ENCODE measurements at places on chromosomes 12 and 14.

GRCh38 chr12:93638095-93638494 is 39.1 kb upstream of the CRADD start:
- no peak for DNase-seq

DNA sequence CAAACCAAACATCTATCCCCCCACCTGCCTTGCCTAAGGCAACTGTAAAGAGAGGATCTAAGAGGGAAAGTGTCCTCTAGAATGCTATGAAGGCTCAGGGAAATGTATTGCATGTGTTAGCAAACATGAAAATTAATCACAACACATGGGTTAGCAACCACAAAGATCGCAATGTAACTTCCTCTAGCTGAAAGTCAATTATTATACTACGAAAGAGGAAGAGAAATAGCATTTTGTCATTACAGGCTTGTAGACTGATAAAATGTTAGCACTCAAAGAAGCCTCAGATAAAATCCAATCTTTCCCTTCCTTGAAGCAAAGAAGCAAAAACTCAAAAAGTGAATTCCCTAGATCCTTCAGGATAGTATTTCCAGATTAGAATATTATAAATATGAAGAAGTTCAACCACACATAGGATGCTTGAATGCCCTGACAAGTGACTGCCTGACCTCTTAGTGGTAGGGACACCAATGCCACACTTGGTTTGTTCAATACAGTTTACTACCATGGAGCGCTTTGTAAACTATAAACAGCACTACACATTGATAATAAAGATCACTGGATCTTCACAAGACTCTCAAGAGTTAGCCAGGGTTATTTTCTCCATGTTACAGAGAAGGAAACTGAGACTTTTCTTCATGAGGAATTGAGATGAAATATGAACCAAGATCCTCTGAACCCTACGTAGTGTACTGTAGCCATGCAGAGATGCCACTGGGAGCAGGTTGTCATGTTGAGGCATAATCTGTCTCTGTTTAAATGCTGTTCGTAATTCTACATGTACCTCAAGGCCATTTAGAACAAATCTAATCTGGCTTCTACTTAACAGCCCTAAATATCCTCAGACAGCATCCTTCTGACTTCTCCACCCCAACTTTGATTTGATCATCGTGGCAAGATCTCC is 100.7 kb downstream of the ITPR2 start:
- DNase-seq: no peak

DNA sequence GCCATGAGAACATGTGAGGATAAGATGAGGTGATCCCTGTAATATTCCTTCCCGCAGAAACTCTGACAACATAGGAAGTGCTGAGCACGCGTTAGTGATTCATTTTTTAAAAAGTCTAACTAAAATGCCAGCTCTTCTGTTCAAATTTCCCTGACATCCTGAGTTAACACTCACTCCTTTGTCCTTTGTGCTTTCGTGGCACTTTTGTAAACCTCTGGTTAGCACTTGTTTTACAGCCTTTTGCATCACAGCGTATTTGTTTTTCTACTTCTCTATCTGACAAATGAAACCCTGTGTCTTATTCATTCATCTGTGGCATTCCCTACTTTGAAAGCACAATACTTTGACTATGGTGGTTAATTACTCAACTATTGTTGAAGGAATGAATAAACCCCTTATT is 313.6 kb downstream of the NUAK1 start:
- no peak for DNase-seq

DNA sequence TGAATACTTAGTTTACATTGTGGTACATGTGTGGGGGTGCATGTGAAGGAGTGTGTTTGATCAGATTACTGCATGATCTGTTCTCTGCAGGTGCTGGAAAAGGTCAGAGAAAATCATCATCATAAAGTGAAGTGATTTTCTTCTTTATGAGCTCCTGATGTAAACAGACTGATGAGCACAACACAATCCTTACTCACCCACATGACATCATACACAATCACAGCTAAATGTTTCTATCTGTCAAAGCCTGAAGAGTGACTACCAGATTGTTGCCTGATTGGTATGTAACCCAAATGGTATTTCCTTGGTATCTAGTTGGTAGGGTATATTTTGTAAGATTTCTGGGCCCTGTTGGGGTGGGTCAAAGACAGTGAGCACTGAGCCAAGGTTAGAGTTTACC is 270.8 kb downstream of the FOXG1 start:
- DNase-seq: no peak

GRCh38 chr12:89756585-89757398 is 48.2 kb upstream of the ATP2B1 start:
- no peak for DNase-seq

DNA sequence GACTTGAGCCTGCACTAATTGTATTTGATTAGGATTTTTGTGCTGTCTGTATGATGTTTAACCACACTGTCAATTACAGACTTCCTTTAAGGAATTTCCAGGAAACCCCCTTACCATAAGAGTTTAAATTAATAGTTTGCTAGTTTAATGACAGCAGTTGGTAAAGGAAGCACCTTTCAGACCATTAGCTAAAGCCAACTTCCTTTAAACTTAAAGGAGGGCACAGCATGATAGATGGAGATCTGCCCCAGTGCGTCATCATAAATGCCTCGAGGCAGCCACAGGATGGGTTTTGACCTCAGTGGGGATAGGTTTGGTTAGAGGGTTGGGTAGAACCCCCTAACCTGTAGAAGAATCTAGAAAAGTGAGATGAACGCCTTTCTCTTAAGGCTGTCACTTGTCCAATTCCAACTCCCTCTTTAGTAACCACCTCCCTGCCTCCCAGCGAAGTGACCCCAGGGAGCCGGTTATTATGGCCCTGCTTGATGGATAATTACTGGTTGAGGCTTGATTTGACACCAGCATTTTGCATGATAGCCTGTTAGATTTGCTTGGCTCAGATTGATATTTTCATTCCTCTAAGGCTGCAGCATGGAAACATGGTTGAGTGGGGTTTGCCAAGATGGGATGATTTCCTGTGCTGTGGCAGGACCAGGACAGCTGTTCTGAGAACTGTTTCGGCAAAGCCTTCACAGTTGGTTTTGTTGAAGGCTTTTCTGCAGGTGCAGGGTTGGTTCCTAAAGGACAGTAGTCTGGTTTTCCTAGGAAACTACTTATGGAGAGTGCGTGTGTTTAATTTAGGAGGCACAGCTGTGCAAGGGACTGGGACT is 62.7 kb downstream of the CHST11 start:
- peak; percentile 69 for DNase-seq

DNA sequence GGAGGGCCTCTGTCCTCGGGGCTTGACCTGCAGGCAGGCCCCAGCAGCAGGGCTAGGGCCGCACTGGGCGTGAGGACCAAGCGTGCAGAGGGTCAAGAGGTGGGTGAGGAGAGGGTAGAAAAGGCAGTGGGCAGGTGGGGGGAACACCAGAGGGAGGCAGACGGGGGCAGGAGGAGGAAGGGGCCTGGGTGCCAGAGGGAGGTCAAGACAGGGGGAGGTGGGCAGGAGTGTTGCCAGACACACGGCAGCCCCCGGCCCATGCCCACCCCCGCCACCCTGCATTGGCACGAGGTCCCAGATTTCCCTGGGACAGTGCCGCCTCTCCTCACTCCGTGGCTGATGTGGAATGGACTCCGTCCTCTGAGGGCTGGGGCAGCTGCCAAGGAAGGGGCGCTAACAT is 8.2 kb downstream of the TMEM121 start:
- no peak for DNase-seq

DNA sequence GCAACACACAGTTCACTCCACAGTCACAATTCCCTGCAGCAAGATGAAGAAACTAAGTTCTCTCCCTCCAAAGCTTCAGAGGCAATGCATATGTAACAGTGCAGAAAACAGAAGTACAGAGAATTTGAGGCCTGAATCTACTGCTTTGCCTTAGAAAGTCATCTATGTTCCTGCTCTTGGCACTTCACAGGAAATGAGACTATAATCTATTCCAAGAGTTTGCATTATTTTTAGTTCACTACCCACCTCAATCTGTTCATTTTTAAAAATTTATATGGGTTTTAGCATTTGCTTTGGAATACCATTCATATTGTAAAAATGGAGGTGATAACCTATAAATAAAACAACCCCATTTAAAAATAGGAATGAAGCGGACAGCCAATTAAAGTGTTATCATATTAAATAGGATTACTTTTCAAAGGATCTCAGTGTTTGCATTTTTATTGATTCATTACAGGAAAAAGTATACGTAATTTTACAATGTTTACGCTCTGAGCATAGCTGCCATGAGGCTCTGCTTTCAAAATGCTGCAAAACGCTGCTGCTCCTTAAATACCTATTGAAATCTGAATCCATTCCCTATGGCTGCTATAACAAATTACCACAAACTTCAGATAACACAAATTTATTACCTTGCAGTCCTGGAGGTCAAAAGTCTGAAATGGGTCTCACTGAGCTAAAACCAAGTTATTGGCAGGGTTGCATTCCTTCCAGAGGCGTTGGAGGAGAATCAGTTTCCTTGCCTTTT is 60.0 kb downstream of the ARMH4 start:
- no peak for DNase-seq

GRCh38 chr14:97380539-97380941 is 583.4 kb downstream of the VRK1 start:
- peak; percentile 31 for DNase-seq

- no peak for DNase-seq
Observed at GRCh38 chr14:29529418-29529817, 398.2 kb downstream of the PRKD1 start.

- no peak for DNase-seq
Observed at GRCh38 chr14:21037156-21037555, 2.5 kb upstream of the RNASE13 start.

DNA sequence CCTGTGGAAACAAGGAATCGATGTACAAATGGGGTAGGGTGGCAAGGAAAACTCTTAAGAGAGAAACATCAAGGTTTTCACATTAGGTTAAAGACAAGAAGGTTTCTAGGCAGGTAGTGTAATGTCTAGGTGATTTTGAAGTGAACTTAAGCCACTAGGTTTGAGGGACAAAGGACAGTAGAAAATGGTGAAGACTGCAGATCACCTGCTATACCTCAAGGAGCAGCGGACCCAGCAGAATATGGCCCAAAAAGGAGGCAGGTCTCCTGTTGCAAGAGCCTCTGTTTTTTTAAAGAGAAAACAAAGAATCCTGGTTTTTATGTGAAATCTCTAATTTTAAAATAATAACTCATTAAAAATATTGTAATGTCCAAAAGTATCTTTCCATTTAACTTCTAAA is 178.1 kb downstream of the ACSS3 start:
- DNase-seq: no peak

GRCh38 chr14:79586989-79587598 is 624.2 kb downstream of the DIO2 start:
- no peak for DNase-seq

- no peak for DNase-seq
Observed at GRCh38 chr12:53062011-53062961, 12.4 kb downstream of the TNS2 start.

- peak; percentile 40 for DNase-seq
Observed at GRCh38 chr12:107328442-107329133, 235.2 kb upstream of the CRY1 start.

DNA sequence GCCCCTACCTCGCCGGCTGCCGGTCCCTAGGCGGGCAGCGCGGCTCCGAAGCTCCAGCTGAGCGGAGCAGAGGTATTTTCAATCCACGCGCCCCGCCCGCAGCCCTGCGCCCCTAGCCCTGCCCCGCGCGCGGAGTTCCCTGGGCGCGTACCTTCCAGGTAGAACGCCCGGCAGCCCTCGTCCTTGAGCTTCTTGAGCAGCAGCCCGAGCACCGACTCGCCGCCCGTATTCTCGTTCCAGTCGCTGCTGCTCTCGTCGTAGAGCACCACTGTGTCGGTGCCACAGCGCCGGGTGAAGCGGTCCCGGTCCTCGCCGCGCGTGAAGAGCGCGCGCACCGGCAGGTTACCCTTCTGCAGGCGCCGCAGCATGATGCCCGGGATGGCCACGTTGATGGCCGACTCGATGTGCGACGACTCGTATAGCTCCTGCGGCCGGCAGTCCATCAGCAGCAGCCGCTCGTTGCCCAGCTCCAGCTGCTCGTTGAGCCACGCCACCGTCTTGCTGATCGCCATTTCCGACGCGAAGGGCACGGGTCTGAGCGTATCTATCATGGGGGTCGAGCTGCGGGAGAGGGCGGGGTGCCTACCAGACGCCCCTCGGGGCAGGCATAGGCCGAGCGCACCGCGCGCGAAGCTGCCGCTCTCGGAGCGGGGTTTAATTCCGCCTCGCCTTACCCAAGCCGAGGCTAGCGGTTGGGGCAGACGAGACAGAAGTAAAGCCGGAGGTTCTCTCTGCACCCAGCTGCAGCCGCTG is 636 bp downstream of the DUSP6 start:
- DNase-seq: no peak

DNA sequence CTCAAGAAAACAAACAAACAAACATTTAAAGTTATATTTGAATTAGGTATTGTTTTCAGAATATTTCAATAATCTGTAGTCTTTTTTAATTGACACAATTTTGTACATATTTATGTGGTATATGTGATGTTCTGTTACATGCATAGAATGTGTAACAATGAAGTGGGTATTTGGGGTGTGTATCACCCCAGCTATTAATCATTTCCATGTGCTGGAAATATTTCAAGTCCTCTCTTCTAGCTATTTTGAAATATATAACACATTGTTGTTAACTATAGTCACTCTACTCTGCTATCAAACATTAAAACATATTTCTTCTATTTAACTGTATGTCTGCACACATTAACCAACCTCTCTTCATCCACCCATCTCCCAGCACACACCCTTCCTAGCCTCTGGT is 32.0 kb upstream of the SIX1 start:
- DNase-seq: no peak

- no peak for DNase-seq
Observed at GRCh38 chr14:24700511-24700910, 66.5 kb upstream of the GZMB start.

DNA sequence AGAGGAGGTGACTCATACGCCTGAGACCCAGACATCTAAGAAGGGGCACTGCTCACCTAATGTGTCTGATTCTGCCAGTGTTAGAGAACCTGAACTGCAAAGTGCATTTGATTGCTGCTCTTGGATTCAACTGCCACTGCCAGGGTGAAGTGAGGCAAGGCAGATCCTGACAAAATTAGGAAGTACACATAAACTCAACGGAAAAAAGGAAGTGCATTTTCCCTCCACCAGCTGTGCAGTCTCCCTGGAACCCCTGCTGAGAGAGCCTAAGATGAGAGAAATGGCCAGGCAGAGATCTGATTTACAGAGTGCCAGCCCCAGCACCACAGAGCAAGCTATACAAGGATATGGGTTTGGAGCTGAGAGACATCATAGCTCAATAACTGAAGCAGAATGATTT is 215.3 kb downstream of the SEC23A start:
- DNase-seq: no peak

DNA sequence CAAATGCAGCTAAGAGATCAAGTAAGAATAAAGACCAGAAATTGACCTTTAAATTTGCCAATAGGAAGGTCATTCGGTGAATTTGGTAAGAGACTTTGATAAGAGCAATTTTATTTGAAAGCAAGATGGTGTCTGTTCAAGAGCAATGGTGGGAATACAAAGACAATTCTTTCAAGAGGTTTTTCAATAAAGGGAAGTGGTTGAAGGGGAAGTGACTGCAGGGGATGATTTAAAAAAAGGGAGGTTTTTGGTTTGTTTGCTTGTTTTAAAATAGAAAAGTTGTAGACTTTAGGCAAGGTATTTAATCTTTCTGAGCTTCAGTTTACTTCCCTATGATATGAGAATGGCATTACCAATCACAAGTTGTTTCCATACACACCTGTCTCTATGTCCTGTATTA is 4.3 kb upstream of the APPL2 start:
- DNase-seq: no peak

Data from CD8-positive, alpha-beta T cell (primary cell).